ENCODE measurements at places on chromosomes 5 and 9. TPM values are rescaled to one million over a fixed set of nuclear protein-coding genes. Genes with fewer than 3 reads are reported as not detected.

DNA sequence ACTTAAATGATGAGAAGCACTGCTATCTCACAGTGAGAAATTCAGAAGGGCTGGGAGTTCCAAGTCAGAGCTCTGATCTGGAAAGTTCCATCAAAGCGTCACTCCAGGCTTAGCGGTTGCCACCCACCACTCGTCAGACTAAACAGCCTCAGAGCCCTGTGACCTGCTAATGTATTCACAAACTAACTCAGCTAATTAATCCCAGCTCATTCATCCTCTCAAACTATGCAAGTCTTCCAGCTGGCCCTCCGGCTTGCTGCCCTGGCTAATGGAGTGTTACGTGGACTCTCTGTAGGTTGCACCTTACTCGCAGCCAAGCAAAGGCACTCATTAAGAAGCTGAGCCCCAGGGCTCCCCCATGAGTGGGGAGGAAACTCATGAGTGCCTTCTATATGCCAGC is 82.2 kb upstream of the GABRP start:
- peak; percentile 20 for DNase-seq

DNA sequence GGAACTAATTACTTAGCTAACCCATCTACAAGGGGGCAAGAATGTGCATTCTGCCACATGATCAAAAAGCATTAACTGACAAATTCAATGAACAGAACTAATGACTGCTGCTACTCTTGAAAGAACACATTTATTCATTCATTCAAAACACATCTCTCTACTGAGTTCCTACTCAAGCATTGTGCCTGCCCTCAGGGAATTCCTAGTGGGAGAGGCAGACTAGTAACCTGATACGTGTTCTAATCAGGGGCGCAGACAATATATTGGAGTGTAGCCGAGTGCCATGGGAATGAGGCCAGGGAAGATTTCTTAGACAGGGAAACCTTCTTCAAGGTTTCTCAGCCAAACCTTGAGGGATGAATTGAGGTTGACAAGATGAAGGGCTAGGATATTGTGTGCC is 56.7 kb upstream of the PAPPA start:
- no peak for DNase-seq

DNA sequence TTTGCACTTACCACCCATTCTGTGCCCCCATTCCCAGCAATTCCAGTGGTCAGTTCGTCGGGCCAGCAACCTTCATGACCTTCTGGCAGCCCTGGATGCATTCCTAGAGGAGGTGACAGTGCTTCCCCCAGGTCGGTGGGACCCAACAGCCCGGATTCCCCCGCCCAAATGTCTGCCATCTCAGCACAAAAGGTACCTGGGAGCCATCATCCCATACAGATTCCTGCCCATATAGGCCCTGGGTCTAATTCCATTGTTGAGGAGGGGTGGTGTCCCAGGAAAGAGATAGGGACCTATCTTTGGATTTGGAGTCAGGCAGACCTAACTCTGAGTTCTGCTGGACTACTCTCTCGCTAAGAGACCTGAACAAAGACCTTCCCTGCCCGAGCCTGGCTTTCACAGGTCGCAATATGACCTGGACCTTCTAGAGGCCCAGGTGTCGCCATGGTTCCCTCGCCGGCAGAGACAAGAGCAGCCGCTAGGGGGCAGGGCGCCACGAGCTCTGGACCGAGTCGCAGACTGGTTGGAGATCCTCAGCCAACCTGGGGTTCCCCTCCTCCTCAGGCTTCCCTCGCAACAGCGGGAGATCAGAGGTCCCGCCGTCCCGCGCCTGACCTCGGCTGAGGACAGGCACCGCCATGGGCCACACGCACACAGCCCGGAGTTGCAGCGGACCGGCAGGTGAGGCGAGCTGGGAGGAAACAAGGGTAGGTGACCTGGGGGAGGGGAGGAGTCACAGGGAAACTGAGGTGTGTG is 3.1 kb downstream of the SLC4A9 start:
- DNase-seq = no peak

- DNase-seq = no peak
These were observed 100.7 kb upstream of the IL7R start for GRCh38 chr5:35755966-35756365.

- DNase-seq = no peak
These were observed 53.0 kb downstream of the DROSHA start for GRCh38 chr5:31478901-31479300.

GRCh38 chr9:81716409-81716808 is 27.1 kb upstream of the TLE1 start:
- DNase-seq = no peak

DNA sequence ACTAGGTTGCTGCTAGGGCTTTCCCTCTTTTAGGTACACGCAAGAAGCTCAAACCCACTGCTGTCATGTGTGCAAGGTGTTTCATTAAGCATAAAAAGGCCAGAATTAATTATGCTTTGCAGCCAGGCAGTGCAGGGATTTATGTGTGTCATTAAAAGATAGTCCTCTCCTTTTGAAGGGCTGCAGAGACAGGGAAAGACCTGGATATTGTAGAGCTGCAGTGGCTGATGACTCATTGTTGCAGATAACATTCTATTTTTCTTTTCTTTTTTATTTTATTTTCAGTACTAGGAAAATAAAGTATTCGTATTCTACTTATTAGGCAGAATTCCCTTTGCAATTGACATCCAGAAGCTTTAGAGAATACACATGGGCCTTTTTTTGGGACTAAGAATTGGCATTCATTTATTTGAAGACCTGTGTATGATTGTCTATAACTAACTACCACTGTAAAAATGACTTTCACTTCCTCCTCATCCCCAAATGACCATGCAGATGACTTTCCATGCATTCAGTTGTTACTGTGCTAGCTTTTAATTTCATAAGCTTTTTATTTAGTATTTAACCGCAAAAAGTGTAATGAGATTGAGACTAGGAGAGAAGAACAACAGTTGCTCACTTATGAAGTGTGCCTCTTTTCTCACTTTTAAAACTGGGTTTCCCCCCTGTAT is 113.0 kb downstream of the PAM start:
- DNase-seq = no peak

- no peak for DNase-seq
These were observed 17.9 kb downstream of the FCN1 start for GRCh38 chr9:134899818-134900217.

- no peak for DNase-seq
These were observed 25.9 kb downstream of the ARPC5L start for GRCh38 chr9:124887832-124888231.

DNA sequence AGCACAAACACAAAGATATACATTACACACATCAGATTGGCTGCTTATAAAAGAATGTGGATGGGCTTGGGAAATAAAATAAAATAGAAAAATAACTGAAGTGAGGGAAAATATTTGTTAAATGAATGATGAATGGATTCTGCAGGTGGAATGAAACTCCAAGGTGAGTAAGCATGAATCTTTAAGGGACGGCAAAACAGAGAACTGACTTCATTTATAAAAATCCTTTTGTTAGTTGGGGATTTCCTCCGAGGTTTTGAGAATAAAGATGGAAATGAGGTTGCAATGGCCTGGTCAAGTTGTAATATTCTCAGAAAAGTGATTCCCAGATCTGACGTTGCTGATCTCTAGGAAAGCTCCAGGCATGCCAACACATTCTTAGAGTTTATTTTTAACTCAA is 20.9 kb upstream of the SEMA6A start:
- DNase-seq = no peak

DNA sequence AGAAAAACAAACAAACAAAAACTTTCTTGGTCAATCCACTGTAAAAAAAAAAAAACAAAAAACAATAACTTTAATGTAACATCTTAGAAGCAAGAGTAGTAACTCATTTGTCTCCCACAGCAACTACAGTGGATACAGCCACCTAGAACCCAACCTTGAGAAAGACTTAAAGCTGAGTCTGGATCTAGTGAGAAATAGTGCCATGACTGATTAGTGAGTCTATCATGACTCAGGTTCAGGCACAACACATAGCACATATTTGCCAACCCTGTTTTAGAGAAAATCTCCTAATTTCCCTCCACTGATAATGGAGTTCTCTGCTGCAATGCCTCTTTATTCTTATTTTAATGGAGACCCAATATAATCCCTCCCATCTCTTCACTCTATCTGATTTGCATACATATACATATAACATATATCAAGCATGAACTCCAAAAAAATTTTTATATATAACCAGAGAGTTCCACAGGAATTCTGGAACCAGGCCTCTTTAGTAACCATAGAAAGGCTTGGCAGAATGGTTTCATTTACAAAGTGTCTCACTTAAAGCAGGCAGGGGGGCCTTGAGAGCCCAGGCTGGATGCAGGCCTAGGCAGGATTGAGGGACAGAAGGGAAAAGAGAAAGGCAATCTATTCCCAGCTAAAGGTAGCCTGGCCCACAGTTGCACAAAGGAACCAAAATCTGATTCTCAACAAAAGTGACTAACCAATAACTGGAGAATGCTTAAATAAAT is 11.9 kb upstream of the NR4A3 start:
- DNase-seq = no peak

DNA sequence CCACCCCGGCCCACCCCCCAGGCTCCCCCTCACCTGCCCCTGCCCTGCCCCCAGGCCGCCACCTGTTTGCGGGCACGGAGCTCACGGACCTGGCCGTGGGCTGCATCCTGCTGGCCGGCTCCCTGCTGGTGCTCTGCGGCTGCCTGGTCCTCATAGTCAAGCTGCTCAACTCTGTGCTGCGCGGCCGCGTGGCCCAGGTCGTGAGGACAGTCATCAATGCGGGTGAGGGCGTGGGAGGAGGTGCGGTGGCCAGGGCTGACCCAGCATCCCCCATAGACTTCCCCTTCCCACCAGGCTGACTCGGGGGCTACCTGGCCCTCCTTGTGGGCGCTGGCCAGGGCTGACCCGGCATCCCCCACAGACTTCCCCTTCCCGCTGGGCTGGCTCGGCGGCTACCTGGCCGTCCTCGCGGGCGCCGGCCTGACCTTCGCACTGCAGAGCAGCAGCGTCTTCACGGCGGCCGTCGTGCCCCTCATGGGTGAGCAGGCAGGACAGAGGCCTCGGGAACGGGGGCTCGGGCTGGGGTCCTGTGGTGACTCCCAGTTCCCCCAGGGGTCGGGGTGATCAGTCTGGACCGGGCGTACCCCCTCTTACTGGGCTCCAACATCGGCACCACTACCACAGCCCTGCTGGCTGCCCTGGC is 3.5 kb downstream of the SLC34A3 start:
- no peak for DNase-seq

DNA sequence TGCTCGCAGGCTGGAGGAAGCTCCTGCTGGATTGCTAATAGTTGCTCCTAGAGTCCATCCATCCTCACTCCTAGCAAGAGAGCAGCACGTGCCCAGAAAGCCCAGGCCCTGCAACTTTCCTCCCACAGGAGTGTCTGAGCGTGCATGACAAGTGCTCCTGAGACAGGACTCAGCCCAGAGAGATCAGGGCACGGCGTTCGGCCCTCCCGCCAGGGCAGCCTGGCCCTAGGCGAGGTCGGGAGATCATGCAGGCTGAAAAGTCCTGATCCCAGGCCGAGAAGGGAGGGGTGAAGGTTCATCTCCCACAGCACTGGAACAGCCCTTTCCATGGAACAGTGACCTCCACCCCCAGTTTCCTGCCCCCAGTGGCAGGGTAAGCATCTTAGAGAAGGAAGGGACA is 94.8 kb downstream of the ROR2 start:
- no peak for DNase-seq

DNA sequence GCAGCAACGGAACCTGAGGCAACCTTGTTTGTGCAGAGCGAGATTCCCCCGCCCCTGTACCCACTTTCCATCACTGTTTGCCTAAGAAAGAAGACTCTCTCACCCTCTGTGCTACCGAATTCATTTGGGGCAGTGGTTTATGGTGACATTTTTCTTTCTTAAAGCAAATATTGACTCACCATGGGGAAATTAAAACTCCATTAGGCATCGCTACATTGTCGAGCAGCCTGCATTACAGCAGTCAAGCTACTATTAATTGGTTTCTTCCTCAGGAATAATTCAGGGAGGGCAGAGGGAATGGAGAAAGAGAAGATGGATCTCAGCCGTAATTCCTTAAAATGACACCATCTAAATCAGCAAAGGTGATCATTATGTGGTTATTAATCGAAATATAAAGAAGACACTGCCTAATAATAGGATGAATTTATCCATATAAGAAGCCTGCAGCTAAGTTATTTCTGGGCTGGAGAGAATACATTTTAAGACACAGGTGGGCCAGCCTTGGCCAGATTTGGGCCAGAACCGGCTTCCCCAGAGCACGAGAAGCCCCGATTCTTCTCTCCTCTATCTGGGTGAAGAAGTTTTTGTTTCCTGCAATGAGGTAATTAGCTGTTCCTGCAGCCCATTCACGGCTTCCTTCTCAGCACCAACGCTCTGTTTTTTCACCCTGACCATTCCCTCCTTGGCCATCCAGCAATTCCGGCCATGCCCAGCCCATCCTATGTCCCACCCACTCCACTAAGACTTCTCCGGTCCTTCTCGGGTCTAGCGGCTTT is 16.8 kb downstream of the CFAP77 start:
- DNase-seq = no peak

GRCh38 chr9:98774746-98775145 is 21.6 kb downstream of the ANKS6 start:
- DNase-seq = no peak

DNA sequence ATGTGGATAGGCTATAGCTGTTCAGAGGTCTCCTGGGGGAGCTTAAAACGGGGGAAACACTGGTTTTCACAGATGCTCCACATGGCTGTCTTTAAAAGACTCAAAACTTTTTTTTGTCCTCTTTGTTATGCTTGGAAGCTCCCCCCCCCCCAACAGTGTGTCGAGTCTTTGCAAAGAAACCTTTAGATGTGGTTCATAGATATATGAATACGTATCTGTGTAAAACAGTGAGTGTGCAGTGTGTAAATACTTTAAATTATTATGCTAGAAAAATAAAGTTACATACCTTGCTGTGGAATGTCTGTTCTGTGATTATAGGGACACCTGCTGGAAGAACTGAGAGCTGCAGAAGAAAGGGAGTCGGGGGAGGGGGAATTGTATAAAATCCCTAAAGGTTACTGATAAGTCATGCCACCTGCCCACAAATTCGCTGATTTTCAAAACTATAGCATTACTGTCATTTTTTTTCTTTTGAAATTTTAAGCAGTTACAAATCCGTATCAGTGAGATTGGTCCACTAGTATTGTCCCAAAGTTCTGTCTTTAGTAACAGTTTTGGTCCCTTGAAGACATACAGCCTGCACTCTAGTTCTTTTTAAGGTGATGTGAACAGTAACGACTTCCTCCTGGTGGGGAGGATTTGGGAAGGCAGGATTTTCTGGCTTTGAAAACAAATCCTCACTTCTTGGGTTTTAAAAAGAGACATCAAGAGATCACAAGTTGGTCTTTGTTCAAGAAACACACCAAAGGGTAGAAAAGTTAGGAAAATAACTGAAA is 22.9 kb downstream of the RGMB start:
- DNase-seq = no peak

GRCh38 chr5:76556511-76557221 is 66.5 kb downstream of the F2RL2 start:
- DNase-seq = no peak

- no peak for DNase-seq
These were observed 89.1 kb upstream of the SLC30A5 start for GRCh38 chr5:69004676-69005075.

- no peak for DNase-seq
These were observed 129.4 kb downstream of the NUDT12 start for GRCh38 chr5:103433211-103433610.

Gene PCDHA4
- 1.0 TPM for polyA plus RNA-seq

Gene QRFP
- polyA plus RNA-seq = 0.59 TPM

Gene LCN1
- not detected for polyA plus RNA-seq

Gene NME5
- 23.6 TPM for polyA plus RNA-seq

Gene AKNA
- polyA plus RNA-seq = 15.1 TPM

All from left renal pelvis (tissue), 4 donors.